ENCODE measurements at places on chromosomes 5 and 9.

DNA sequence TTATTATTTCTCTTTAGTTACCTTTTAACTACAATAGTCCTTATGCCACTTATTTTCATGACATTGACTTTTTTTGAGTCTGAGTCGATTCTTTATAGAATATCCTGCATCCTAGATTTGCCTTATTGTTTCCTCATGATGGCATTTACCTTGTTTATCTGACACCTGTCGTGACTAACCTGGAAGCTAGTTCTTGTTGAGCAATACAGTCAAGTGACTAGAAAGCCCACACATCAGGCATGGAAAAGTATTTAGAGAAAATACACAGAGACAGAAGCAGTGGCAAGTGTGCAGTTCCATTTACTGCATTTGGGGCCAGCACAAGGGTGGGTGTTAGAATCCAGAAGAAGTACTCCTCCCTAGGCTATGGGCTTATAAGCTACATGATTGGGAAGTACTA lies 97.8 kb downstream of the ERMP1 start:
- no peak for DNase-seq

GRCh38 chr5:154776167-154776566 lies 21.0 kb downstream of the LARP1 start:
- DNase-seq, result no peak

DNA sequence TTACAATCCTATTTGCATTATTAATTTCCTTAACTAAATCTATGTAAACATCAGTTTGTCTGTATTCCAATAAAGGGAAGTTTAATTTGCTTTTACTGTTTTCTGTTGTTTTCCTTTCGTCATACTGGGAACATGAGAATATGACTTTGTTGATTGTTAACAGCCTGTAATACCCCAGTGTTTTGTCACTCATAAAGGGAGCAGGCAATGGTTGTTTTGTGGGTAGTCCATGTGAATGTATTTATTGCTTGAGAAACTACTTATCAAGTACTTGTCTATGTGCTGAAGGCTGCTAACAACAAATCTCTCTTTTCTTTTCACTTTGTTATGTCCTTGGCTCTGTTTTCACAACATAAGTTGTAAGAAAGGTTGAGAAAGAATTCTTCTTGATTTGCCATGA lies 1070.2 kb upstream of the ACO1 start:
- no peak for DNase-seq

DNA sequence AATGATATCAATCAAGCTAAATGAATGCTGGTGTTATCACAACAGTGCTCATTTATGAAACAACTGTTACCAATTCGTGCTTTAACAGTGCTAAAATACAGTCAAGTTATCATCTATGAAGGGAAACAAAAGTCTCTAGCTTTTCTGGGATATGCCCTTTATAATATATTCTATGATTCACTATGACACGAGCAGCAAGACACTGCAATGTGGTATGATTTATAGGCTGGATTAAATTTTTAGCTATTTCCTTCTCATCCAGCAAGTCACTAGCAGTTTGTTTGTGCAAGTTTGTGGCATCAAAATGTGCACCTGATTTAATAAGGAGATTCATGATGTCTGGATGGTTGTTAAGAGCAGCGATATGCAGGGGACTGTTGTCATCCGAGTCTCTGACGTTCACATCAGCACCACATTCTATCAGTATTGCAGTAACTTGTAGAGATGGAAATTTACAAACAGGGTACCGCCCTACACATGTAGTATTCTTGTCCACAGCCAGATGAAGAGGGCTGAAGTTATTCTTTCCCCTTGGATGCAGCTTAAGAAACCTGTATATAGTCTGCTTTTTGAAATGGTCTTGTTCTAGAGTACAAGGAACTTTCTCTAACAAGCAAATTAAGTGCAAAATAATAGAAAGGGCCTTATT lies 20.3 kb downstream of the FEM1C start:
- no peak for DNase-seq

- no peak for DNase-seq
Observed at GRCh38 chr5:34016222-34016621, 8.4 kb upstream of the AMACR start.

DNA sequence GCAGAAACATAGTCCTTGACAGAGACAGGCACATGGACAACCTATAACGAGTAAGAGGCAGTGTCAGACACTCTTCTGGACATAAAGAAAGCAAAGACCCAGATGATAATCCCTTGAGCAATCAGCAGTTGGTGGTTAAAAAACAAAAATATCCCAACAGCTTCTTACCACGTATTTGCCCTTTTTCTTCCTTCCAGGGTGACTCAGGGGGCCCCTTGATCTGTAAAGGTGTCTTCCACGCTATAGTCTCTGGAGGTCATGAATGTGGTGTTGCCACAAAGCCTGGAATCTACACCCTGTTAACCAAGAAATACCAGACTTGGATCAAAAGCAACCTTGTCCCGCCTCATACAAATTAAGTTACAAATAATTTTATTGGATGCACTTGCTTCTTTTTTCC lies 9.5 kb downstream of the GZMK start:
- no peak for DNase-seq

DNA sequence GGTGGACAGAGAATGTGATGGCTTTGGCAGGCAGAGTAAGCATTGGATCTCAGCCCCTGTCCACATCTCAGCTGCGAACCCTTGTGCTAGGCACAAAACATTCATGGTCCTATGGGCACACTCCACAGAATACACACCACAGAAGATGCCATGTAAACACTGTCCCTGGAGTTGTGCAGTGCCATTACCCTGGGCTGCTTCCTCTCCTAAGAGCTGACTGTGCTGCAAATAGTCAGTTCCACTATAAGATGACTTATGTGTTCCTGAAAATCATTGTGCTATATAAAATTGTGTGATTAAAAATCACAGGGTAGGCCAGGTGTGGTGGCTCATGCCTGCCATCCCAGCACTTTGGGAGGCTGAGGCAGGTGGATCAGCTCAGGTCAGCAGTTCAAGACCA lies 31.9 kb upstream of the ATP6V1G1 start:
- no peak for DNase-seq

DNA sequence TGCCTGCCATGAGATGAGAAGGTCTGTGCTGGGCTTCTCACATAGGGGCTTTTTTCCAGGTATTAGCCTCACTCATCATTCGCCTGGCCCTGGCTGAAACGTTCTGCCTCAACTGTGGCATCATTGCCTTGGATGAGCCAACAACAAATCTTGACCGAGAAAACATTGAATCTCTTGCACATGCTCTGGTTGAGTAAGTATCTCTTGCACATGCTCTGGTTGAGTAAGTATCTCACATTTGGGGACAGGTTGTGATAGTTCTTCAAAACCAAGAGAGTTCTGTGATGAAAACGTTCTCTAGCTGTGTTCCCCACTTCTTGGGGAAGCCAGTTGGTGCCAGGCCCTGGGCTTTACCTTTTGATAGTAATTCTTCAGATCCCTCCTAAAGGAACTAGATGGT lies 17.4 kb upstream of the IL13 start:
- no peak for DNase-seq

DNA sequence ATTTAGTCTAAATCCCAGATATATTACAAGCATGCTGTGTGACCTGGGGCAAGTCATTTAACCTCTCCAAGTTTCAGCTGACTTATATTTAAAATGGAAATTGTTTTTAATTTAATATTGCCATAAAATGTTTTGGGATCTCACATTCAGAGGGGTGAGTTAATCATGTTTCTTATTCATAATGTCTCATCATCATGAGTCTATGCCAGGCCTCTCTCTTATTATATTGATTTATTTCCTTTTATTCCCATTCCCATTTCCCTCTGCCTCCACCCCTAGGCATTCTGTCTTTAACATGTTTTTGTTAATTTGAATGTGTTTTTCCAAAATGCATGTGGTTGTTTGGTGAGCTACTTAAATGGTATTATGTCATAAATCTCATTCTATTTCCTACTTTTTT lies 39.0 kb upstream of the TTC1 start:
- no peak for DNase-seq

DNA sequence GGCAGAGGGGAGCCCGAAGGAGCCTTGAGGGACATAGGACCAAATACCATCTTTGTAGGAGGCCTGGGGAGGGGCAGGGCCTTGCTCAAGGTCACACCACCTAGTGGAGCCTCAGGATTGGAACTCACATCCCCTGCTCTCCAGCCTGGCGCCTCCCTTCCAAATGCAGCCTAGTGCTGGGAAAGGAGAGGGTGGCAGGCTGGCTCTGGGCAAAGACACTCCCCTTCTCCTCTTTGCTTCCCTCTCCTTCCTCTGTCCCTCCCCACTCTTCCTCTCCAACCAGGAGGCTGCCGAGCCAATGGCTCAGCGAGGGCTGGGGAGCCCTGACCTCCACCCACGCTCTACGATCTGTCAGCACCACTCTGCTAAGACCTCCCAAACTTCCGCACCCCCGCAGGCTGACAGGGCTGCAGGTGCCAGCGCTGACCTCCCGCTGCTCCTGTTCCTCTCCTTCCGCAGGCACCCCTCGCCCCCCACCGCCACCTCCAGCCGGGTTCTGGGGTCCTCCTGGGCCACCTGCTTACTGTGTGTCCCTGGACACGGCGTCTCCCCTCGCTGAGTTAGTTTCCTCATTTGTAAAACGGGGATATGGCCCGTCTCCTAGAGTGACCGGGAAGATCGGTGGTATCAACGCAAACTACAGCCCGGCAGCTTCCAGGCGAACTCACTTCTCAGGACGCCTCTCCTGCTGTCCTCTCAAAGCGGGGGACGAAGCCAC lies 52.9 kb downstream of the C9orf50 start:
- no peak for DNase-seq

DNA sequence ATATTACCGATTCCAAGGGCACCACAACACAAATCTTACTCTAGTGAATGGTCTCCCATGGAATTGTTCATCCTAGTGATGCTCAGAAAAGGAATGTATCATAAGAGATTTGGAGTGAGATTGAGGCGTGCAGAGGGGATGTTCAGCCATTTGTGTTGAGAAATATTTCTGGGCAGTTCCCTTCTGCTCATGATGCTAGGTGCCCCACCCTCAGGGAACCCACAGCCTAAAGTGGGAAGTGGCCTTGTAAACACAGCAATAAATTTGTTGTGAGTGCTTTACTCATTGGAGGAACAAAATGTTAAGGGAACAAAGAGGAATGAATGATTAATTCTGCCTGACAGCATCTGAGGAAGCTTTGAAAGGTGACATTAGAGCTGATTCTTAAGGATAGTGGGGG lies 129.9 kb downstream of the TLE4 start:
- DNase-seq, result peak; percentile 66

DNA sequence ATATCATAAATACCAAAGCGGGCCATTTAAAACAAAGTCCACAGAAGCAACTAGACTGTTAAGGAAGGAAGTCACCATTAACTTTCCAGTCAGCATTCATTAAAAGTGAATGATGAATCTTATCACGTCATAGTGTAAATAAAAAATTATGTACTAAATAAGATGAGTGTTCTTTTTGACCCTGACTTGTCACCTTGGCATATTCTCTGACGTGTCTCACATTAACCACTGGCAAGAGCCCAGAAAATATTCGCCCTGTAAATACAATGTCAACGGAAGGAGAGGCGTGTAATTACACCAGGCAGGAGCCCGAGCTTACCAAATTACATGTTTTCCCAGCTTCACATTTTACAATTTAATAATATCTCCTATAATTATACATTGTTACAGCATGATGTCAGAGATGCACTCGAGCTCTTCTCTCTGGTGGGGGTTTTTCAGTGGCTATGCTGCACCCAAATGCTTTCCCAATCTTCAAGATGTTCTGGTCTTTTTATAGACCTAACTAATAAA lies 29.3 kb upstream of the UBE2QL1 start:
- DNase-seq, result no peak

GRCh38 chr9:131658377-131659129 lies 81.3 kb downstream of the RAPGEF1 start:
- DNase-seq, result peak; percentile 49

GRCh38 chr5:148482697-148483462 lies 99.1 kb downstream of the FBXO38 start:
- peak; percentile 42 for DNase-seq

- no peak for DNase-seq
Observed at GRCh38 chr9:130996676-130997394, 12.1 kb upstream of the LAMC3 start.

GRCh38 chr9:20297646-20298084 lies 324.6 kb downstream of the MLLT3 start:
- DNase-seq, result no peak

DNA sequence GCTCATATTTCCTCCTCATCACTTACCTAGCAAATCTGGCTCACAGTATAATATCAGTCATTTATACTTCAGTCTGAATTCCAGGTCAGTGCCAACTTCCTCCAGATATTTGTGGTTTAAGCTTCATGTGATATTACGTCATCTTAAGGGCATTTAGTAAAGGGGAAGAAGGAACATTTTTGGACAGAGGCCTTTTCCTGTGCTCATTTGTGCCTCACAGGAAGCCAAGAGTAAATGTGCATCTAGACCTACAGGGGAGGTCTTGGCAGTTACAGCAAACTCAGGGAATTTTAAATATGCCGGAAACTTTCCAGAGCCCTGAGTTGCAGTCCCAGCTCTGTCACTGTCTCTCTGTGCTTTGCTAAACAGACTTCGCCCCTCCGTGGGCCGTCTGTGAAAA lies 12.3 kb upstream of the KCNIP1 start:
- no peak for DNase-seq

DNA sequence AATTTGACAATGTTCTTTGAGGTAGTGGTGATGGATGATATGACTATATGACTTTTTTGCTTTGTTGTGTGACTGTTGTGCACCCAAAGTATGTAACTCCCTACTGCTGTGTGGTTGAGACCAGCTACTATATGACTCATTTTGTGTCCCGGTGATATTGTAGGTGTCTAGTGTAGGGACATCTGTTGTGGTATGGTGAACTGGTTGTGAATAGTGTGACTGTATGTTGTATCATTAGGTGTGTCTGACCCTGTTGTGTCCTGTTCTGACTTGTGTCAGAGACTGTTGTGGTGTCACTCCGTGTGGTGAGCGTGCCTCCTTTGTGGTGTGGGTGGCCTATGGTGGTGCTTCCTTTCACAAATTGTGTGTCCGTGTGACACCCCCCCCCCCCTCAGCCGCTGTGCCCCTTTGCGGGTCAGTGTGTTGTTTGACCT lies 11.2 kb upstream of the CXXC5 start:
- DNase-seq, result no peak

GRCh38 chr5:174733836-174734235 lies 9.5 kb downstream of the MSX2 start:
- no peak for DNase-seq

Data from bone marrow (tissue), 2 donors.